ENCODE measurements at places on chromosomes 11 and 22. TPM values are rescaled to one million over a fixed set of nuclear protein-coding genes. Genes with fewer than 3 reads are reported as not detected.

- no peak for DNase-seq
These were observed 10.3 kb upstream of the IGSF9B start for GRCh38 chr11:133966921-133967598.

DNA sequence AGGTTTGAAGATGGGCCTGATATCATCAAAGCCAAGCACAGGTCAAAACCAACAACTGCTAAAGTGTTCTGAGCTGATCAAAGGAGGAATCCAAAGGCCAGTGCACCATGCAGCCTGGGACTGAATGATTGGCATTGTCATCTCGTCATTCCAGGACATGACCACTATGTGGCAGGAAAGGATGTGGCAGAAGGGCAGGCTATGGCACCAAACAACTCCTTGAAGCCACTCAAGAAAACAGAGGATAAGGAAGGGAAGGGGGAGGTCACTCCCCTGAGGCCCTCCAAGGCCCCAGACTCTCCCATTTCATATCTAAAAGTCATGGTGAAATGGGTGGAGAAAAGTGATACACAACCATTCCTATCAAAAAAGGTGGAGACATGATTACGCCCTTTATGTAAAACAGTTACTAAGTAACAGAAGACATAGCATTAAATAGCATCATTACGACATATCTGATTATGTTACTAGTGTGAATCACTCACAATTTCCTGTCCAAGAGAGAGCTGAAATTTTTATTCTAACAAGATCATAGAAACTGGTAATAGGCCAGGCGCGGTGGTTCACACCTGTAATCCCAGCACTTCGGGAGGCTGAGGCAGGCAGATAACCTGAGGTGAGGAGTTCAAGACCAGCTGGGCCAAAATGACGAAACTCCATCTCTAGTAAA is 49.3 kb downstream of the AHNAK start:
- DNase-seq, result no peak

DNA sequence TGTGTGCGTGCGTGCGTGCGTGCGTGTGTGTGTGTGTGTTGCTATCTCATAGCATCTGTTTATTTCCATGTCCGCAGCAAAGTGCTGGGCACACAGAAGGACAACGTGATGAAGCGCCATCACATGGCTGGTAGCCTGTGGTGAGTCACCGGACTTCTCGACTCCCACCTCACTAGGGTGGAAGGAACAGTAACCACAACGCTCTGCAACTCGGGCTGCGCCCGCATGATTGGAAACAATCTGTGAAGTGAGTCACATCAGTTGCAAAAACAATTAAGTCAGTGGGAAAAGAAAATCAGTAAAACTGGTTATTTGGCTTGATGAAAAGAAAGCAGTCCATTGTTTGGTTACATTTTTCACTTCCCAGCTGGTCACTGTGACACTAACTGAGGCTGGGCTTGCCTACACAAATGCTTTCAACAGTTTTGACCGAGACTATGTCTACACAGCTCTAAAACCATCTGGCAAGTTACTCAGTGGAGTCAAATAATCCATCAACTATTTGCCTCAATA is 437.3 kb upstream of the CADM1 start:
- DNase-seq, result no peak

DNA sequence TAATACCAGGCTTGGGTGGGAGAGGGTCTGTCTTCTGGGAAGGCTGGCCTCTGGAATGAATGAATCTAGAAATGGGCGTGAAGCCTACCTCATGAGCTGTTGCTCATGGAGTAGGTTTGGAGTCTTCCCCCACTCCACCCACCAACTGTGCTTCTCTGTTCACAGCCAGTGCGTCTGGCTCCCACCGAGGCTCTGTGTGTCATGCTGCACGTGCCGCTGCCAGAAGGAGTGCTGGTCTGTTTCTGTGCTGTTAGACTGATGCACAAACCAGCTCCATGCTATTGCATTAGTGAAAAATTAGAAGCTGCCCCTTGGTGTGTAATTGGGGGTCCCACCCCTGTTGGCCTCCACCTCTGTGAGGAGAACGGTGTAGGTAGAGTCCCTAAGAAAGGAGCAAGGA is 132.3 kb upstream of the PARVA start:
- DNase-seq, result no peak

GRCh38 chr11:68498321-68498720 is 37.8 kb downstream of the PPP6R3 start:
- no peak for DNase-seq

- no peak for DNase-seq
These were observed 14.3 kb upstream of the P2RY2 start for GRCh38 chr11:73203790-73204189.

Gene ZFP91
- 71.1 TPM for total RNA-seq
